ENCODE measurements at places on chromosomes 2 and 18.

DNA sequence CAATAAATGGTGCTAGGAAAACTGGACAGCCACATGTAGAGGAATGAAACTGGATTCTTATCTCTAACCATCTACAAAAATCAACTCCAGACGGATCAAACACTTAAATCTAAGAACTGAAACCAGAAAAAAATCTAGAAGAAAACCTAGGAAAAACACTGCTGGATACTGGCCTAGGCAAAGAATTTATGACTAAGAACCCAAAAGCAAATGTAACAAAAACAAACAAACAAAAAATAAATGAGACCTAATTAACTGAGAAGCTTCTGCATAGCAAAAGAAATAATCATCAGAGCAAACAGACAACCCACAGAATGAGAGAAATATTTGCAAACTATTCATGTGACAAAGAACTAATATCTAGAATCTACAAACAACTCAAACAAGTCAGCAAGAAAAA is 314.0 kb upstream of the REV1 start:
- DNase-seq: no peak

DNA sequence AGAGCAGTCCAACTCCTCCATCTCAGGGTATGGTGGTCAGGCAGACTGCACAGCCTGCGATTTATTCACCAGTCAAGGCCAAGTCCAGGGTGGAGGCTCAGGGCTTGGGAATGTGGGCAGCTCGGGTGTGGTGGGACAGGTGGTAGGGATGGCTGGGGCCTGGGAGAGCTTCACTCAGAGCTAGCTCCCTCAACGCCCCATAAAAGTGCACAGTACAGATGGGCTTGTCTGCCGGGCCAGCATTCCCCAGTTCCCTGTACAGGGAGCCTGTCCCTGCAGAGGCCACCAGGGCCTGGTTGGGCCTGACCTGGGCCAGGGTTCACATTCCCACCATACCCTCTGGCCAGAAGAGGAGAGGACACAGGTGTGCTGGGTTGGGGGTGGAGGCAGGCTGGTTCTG is 49.2 kb upstream of the OTOS start:
- DNase-seq: no peak

GRCh38 chr2:167945660-167946368 is 301.6 kb downstream of the STK39 start:
- no peak for DNase-seq

- DNase-seq: no peak
Measured at GRCh38 chr18:77815666-77816338, 566.2 kb downstream of the GALR1 start.

GRCh38 chr2:152005607-152006006 is 93.2 kb downstream of the CACNB4 start:
- no peak for DNase-seq

GRCh38 chr18:44590956-44591670 is 89.6 kb upstream of the SETBP1 start:
- DNase-seq: no peak

- no peak for DNase-seq
Measured at GRCh38 chr2:235918876-235919275, 249.3 kb downstream of the GBX2 start.

DNA sequence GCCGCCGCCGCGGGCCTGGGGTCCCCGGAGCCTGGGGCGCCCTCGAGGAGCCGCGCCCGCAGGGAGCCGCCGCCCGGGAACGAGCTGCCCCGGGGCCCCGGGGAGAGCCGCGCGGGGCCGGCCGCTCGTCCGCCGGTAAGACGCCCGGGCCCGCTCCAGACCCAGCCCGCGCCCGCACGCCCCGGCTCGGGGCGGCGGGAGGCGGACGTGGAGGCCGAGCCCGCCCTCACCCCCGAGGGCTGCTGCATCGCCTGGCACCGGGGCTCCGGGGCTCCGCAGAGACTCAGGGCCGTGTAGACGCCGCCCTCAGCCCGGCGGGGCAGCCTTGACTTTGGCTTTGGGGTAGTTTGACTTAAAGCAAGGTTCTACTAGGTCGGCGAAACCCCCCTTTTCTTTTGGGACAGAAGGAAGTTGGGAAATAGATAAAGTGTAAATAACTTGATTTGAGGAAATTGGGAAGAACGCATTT is 335 bp downstream of the ERFE start:
- DNase-seq: no peak

DNA sequence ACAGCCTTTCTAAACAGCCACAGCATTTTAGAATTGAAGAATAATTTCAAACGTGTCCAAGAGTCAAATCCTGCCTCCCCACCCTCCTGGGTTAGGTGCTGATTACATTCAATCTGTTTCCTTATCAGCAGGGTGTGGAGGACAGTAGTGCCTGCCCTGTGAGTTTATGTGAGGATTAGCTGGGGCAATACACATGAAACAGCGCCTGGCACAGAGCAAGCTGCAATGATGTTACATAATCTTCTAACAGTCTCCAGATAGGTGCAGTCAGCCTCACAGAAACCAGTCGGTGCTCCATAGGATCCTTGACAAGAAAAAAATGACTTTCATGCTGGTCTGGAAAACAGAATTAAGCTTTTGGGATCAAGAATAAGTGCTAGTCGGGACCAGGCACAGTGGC is 91.7 kb upstream of the ITGA6 start:
- no peak for DNase-seq

- DNase-seq: no peak
Measured at GRCh38 chr2:221392228-221392881, 179.7 kb downstream of the EPHA4 start.

GRCh38 chr2:48377646-48378045 is 152.3 kb upstream of the STON1 start:
- DNase-seq: no peak

GRCh38 chr2:154452471-154452870 is 246.0 kb upstream of the KCNJ3 start:
- DNase-seq: no peak

DNA sequence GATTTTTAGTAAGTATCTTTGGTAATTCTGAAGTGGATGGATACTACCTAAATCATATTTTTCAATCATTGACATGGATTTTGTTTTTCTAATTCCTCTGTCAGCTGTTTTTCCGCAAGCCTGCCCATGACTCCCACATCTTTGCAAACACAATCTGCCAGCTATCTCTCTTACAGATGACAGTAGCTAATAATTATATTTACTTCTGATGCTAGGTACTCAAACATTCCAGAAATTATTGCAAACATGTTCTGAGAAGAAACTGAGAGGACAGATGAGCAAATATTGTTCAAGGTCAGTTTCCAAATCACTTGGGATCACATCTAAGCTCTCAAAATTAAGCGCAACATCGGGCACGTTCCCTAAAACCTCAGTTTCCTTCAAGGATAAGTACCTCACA is 270.0 kb upstream of the CDH19 start:
- DNase-seq: peak; percentile 2

DNA sequence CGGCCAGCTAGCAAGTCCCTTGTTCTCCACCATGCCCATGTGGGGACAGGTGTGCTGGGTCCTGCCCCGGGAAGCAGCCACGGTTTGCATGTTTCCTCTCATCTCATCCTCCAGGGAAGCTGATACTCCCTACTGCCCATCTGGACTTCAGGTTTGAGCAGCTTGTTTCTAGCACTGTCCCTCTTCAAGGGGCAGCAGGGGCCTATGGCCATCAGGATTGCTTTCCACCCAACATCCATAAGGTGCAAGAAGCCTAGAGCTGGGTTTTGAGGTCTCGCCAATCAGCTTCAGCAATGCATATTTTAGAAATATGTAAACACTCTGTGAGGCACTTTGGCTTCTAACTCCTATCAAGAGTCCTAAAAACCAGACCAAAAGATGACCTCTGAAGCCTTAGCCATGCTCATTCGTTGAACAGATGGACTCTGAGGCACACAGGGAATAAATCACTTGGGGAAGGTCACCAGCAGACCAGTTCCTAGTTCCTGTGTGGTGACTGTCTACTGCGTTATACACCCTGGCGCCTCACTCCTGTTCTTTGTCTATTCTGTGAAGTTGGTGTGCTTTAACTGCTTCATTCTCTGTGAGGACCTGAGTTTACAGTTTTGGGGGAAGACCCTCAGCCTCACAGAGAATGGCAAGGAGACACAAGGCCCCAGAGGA is 192.6 kb upstream of the TWIST2 start:
- no peak for DNase-seq

DNA sequence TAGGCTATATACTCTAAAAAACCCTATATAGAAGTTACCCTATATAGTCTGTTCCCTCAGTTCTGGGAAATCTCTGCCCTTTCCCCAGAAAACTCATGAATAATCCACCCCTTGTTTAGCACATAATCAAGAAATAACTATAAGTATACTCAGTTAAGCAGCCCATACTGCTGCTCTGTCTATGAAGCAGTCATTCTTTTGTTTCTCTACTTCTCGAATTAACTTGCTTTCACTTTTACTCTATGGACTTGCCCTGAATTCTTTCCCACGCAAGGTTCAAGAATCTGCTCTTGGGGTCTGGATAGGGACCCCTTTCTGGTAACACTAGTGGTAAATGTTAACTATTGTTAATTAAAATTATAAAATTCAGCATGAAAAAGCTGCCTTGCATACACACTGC is 17.4 kb upstream of the AP1S3 start:
- DNase-seq: no peak

- peak; percentile 7 for DNase-seq
Measured at GRCh38 chr2:128435576-128436478, 117.2 kb upstream of the HS6ST1 start.

DNA sequence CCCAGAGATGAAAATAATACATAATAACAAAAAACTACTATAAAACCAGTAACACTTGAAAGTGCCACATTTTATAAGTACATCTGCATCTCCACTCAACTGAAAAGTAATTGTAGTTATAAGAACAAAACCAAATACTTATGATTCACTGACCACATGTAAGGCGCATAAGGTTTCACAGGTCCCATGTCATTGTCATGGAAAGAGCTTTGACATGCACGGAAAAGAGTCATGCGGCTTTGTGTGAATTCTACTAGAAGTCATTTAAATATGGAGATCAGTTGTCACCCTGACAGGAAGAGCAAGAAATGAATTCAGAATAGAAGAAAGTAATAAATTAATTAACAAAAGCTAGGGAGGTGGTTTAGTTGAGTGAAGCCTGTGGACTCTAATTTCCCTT is 459.1 kb downstream of the CDH2 start:
- DNase-seq: no peak

DNA sequence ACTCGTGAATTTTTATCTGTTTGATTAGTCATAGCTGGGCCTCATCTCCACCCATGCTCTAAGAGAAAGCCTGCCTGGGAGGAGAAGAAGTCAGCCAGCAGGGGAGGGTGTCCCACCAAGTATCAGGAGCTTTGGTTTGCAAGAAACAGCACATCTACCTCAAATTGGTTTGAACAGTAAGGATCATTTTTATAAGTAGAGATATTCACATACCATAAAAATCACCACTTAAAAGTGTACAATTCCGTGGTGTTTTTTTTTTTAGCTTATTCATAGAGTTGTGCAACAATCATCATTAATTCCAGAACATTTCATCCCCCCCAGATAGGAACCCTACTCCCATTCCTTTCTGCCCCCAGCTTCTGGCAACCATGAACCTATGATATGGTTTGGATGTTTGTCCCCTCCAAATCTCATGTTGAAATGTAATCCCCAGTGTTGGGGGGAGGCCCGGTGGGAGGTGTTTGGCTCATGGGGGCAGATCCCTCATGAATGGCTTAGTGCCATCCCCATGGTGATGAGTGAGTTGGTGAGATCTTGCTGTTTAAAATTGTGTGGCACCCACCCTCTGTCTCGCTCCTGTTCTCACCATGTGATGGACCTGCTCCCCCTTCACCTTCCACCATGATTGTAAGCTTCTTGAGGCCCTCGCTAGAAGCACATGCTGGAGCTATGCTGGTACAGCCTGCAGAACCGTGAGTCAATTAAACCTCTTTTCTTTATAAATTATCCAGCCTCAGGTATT is 36.2 kb upstream of the HS6ST1 start:
- no peak for DNase-seq

DNA sequence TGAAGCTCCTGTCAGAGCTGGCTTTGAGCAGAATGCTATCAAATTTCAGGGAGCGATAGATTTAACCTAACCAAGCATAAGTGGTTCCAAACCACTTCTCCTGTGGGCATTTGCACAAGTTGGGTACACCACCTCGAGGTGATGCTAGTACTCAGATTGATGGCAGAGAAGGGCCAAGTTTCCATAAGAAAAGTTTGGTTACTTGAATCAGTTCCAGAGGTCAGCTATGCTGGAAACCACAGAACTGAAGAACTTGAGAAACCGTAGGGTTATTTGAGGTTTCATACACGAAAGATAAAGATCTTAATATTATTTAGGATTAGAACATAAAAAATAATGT is 238.2 kb upstream of the SOX11 start:
- no peak for DNase-seq

DNA sequence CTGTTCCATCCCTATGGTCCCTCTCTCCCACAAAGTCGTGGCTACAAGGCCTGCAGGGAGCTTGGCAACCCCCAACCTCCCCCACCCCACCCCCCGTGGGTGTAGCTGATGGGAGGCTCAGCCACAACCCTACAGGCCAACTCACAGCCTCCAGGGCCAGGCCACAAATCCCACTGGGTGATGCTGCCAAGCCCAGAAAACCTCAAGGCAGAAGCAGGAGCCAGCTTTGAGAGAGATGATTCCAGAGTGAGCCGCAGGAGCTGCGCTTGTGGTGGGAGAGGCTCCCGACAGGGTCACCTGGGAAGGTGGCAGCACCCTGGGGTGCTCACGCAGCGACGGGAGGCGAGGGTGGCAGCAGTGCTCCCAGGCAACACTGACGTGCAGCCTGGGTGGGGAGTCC is 44.8 kb downstream of the ADCY3 start:
- no peak for DNase-seq

GRCh38 chr2:197383825-197384224 is 51.0 kb downstream of the SF3B1 start:
- no peak for DNase-seq

- no peak for DNase-seq
Measured at GRCh38 chr18:23640052-23640451, 22.7 kb downstream of the ANKRD29 start.

GRCh38 chr2:191010887-191011885 is 2.8 kb downstream of the STAT1 start:
- no peak for DNase-seq

DNA sequence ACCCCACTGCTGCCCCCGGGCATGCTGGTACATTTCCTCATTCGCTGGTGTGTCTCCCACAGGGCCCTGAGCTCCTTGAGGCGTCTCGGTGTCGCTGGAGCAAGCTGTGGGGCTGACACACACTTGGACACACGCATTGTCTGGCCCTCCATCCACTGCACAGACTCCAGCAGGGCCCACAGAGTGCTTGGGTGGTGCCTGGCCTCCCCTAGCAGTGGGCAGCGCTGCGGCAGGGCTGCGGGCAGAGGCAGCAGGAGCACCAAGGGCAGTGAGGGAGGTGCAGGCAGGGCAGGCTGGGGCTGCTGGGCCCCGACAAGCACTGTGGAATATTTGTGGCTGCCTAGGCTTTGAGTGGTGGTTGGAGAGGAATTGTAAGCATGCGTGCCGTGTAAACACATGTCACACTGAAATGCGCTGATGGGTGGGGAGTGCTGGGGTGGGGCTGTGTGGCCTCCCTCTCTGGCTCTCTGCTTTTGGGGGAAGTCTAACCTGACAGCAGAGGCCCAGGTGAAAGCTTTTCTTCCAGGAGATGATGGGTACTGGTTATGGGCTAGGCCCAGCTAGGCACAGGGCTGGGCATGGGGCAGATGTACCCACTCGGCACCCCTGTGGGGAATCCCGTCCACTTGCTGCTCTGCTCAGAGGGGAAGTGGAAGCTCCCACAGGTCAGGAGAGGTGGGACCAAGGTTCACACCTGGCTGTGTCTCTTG is 55.5 kb upstream of the HS6ST1 start:
- peak; percentile 61 for DNase-seq
